ENCODE measurements at places on chromosomes 6 and 20.
A peak's percentile ranks its signal among the peaks of the same experiment; 100 is the strongest.

- DNase-seq, result no peak
Observed at GRCh38 chr20:32966881-32967781, 37.1 kb downstream of the SUN5 start.

DNA sequence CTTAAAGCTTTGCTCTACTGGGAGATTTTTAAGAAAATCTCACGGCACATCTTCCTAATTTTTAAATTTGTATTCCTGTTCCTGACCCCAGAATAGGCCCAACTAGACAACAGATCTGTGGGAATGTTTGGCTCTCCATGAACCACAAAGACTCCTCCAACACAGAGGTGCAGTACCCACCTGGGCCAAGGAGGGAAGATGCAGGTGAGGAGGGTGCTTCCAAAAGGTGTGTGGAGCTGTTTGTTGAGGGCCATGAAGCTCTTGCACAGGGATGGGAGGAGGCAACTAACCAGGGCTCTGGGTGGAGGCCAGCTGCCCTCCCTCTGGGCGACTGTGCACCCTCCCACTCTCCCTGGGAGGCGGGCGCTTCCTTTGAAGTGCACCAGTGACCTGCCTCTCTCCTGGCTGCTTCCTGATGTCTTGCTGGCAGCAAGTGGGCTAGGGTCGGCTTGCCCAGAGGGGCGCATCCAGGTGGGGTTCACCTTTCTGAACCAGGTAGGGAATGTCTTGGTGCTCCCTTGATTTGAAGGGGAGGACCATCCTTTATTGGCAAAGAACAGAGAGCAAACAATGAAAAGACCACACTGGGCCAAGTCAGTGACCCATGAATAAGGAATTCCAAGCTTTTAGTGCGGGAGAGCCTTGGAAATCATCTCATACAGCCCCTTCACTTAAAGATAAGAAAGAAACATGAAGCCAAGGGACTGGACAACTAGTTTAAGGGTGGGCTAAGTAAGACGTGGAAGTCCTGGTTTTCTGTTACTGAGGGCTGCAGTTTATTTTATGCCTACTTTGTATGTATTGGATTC is 76.0 kb downstream of the ANKRD6 start:
- DNase-seq, result no peak

DNA sequence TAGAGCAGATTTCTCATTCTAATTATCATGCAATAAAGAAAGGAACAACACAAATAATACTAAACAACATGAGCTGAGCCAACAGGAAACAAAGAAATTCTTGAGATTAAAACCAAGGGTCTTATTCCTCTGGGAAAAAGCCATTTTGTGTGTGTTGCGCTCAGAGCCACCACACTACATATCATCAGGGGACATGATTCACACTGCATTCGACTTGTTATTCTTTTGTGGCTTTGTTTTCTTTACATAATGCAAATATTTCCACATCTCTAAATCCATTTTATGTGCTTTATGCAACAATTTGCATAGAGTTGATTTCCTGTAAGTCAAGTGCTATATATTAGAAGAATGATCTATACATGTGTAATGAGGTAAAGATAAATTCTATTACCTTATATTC is 719.6 kb downstream of the TBC1D32 start:
- no peak for DNase-seq

GRCh38 chr20:13984211-13984610 is 6.2 kb downstream of the SEL1L2 start:
- DNase-seq, result no peak

DNA sequence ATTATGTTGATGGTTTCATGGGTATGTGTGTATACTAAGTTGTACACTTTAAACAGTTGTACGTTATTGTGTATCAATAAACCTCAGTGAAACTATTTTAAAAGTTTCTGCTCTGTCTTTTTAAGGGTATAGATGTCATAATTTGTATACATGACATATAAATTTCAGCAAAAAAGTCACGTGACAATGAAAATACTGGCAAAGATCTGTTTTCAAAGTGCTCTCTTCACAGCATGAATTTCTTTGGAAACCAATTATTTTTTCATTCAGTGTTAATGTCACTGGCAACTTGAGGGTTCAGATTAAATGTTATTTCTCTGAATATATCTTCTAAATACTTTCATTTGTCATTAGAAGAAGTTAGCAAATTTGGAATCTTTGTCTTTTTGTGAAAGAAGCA is 91.7 kb upstream of the C6orf118 start:
- no peak for DNase-seq

DNA sequence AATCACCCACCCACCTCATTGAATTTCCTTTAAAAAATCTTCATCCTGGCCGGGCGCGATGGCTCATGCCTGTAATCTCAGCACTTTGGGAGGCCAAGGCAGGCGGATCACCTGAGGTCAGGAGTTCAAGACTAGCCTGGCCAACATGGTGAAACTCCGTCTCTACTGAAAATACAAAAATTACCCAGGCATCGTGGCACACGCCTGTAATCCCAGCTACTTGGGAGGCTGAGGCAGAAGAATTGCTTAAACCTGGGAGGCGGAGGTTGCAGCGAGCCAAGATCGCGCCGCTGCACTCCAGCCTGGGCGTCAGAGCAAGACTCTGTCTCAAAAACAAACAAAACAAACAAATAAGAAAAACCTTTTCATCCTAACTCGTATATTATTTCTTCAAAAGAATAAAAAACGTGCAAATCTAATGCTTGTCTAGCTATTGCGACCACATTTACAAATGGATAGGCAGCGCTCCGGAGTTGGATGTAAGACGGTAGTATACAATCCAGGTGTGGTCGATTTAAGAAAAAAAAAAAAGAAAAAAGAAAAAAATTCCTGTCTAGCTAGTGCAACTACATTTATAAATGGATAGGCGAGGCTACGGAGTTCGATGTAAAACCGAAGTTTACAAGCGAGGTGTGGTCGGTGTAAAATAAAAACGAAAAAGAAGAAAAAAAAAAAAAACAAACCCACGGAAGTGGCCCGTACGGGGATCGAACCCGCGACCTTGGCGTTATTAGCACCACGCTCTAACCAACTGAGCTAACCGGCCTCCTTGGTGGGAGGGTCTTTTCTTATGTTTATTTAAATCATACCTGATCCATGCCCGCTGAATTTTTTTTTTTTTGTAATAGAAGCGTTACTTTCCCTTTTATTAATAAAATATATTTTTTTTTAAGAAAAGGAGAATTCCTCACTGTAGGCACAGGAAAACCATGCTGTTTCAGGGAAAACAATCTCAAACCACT is 70.7 kb upstream of the PRSS16 start:
- peak; percentile 57 for DNase-seq

- no peak for DNase-seq
Observed at GRCh38 chr6:26252077-26252472, 112.9 kb upstream of the BTN3A2 start.
